ENCODE measurements at places on chromosomes 4 and X. TPM values are rescaled to one million over a fixed set of nuclear protein-coding genes. Genes with fewer than 3 reads are reported as not detected.

Gene ETDB
- not detected for total RNA-seq

Gene FAM47E
- 3.1 TPM for total RNA-seq

DNA sequence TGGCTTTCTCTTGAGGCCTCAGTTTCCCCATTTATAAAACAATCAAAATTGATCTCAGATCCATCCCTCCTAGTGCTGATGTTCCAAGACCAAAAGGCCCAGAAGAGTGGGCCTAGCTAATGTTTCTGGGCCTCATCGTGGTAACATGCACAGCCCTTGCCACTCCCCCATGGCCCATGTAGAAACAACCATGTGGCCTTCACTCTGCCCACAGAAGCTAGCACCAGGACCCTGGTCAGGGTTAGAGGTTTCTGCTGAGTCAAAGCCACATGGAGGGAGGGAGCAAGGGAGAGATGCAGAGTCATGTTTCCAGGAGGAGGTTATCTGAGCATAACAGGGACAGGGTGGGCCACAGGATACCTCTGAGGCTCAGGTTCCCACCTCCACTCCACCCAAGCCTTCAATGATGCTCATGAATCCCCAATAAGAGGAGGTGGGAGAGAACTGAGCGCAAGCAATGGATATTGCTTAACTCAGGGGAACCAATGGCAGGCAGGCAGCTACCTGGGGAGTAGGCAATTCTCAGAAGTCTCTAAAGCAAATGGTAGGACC is 16.9 kb downstream of the OTUD5 start:
- DNase-seq = no peak

DNA sequence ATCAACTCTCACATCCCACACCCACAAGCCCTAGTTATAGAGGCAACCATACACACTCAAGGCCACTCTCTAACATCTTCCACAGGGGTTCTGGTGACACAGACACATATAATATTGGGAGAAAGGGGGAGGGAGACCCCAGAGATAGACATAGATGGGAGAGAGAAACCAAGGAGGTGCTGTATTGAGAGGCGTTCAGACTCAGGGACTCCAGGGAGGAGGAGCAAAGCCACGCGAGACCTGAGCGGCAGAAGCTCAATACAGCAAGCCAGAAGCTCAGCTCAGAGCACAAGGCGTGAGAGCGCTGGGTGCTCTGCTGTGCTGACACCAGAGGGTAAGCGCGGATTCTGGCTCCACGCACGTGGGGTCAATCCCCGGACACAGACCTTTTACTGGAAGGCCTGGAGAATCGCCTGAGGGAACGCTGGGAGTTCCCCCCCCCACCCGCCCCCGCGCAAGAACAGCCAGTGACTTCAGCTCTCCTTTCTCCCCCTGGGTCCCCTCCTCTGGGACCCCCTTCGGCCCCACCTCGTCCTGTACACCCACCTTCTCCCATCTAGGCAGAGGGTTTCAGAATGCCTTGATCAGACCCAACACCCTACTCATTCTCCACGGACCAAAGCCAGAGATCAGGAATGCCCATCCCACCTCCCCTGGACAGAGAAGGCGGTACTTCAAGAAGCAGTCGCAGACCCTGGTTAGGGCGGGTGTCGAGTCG is 8.7 kb downstream of the MSX1 start:
- DNase-seq = no peak

Gene EDA2R
- 12.6 TPM for total RNA-seq

DNA sequence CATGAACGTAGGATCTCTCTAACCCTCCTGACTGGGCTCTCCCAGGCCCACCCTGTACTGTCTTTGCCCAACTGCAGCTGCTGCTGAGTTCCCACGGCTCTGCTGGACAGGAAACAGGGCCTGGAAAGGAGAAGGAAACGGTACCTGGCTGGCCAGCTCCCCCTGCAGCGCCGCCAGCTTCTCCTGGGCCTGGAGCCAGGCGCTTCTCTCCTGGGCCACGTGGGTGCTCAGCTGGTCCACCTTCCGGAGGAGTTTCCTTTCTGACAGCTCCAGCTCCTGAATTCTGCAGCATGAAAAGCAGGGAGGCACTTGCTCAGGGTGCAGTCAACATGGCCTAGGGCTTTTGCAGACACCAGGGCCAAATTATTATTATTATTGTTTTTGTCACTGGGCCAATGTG is 6.5 kb downstream of the C4orf50 start:
- DNase-seq = no peak

Gene ARHGAP36
- total RNA-seq = not detected

DNA sequence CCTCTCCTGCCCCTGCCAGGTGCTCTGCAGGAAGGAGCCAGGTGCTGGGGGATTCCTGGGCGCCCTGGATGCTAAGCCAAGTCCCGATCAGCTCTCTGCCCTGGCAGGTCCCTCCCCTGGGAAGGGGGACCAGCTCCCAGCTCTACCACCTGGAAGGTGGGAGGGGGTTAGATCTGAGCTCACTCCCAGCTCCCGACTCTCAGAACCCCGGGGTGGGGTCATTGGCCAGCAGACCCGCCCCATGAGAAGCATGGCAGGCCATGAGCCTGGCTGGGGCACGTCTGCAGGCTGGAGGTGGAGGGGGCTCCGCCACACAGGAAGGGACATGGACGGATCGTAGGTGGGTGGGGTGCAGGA is 83.4 kb upstream of the NKX1-1 start:
- DNase-seq = no peak

DNA sequence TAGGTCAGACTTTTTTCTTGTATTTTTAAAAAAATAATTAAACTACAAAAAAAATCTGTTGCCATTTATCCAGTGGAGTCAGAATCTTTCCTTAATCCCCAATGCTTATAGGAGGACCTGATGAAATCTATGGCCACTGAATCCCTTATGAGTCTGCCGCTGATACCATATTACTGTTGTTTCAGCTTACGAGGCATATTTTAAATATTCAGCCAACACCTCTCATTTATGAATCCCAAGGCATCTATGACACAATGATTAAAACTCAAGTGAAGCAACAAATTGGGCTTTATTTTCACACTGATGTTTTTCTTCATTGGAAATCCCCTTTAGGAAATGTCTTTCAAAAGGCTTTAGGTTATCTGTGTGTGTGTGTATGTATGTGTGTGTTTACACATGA is 137.8 kb upstream of the PUDP start:
- DNase-seq = no peak

Gene PROM1
- 69.0 TPM for total RNA-seq

DNA sequence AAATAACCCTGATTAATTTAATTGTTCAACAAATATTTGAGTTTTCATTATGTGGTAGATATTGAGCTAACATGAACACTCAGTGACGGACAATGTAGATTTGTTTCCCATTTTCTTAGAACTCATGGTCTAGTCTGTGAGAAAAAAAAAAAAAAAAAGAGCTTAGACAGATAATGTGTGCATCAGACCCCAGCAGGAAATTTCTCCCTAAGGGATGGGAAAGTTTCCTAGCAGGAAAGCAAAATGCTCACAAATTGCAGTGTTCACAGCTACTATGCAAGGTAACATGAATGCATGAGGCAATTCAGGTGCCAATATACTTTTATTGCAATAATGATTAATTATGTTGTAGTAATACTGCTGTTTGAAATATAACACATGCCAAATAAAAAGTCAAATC is 843.2 kb upstream of the SLIT2 start:
- no peak for DNase-seq

Gene RPS6KA6
- total RNA-seq = 5.0 TPM

Gene SPANXN5
- total RNA-seq = 0.14 TPM

Gene UBA1
- 199 TPM for total RNA-seq

- no peak for DNase-seq
These were observed 576.4 kb upstream of the EPHA5 start for GRCh38 chr4:66246643-66247042.

DNA sequence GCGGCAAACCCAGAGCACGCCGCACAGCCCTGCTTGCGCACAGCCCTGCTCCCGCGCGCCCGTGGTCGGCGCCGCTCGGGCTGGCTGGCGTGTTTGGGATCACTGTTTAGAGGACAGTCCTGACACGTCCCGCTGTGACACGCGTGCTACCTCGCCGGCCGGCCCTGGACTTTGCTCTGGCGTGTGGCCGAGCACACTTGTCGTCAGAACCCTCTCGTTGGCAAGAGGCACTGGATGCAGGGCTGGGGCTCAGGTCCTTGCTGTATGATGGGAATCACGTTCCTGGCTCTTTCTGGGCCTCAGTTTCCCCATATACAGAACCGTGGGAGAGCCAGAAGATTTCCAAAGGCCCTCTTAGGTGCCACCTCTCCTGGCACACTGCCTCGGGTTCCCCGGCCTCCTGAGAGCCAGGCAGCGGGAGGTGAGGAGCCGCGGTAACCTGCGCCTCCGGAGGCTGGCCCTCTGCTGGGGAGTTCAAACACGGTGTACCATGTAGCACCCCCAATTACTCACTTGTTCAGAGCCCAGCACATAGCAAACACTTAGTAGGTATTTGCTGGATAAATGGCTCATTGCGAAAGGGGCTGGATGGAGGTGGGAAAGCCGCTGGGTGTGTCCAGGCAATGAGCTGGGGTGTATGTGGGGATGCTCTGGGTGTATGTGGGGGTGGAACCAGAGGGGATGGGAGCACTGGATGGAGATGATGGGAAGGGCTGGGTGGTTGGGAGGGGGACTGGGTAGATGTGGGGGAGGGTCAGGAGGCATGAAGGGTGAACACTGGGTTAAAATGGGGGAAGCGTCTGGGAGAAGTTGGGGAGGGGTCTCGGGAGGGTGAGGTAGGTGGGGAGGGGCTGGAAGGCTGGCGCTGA is 76.6 kb downstream of the HTRA3 start:
- DNase-seq = no peak

Gene GPR143
- 18.7 TPM for total RNA-seq

Gene TMEM192
- total RNA-seq = 16.2 TPM

DNA sequence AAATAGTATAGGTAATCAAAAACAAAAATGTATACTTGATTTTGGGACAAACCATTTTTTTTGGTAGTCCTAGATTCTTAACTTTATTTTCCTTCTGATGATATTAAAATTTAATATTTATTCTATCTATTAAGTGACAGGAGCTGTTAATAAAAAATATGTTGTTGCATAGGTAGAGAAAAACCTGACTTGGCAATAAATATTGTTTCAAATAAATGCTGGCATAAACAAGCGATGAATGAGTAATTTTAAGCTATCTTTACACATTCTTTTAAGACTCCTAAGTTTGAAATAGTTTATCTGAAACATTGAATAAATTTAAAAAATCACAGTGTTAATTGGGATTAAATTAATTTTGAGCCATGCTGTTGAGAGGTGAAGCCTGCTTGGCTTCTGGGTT is 114.6 kb downstream of the GC start:
- DNase-seq = no peak

DNA sequence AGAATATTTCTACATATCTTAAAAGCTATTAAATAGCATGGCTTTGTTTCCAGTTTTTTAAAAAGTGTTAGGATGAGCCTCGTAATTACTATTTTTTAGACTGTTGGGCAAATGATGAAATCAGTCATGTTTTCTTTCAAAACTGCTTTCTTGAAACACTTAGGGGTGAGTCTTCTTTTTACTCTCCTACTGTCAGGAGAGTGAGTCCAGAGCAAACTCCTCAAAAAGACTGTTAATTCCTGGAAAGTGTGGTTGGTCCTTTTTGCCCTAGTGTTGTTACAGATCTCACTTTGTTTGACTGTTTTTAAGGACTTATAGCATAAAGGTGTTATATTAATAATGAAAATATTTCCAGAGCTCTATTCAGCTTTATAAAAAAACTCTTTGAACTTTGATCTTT is 6.3 kb downstream of the GSTCD start:
- DNase-seq = no peak

GRCh38 chrX:143634309-143634662 is 1.6 kb downstream of the SLITRK4 start:
- no peak for DNase-seq

DNA sequence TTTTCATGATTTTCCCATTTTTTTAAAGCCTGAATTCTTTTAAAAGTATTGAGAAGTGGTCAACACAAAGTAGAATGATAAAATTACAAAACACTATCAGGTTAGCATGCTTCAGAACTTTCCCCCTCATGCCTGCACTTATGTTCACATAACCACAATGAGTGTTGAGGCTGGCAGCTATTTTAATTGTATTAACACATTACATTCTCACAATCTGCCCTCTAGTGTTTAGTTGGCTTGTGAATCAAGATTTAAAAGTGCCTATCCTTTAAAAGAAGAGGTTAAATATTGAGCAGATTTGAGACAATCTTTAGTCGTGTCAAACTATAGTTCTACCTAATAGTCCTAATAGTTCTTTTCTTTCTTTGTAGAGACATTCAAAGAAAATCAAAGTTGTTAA is 93.6 kb upstream of the NAP1L5 start:
- peak; percentile 26 for DNase-seq

Gene PRKG2
- 2.3 TPM for total RNA-seq

- no peak for DNase-seq
These were observed 44.8 kb upstream of the PTPN13 start for GRCh38 chr4:86549163-86549788.

- no peak for DNase-seq
These were observed 145.7 kb downstream of the RELL1 start for GRCh38 chr4:37540486-37540885.

- no peak for DNase-seq
These were observed 52.0 kb downstream of the DRD5 start for GRCh38 chr4:9833421-9833820.

DNA sequence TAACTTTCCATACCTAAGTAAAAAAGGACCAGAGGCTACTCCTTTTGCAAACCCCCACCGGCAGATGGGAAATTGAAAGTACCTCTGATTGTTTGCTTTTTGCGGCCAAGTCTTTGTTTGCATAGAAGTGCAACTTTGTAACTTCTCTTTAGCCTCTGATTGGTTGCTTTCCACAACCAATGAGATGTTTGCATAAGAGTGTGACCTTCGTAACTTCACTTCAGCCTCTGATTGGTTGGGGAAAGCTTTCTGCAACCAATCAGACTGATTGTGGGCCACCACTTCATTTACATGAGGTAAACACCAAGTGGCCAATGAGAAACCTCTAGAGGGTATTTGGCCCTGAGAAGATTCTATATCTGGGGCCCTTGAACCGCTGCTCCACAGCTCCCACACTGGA is 48.8 kb upstream of the PGRMC1 start:
- DNase-seq = no peak

GRCh38 chr4:176753049-176753448 is 39.7 kb downstream of the VEGFC start:
- DNase-seq = no peak

Gene SPATA18
- total RNA-seq = 11.0 TPM

DNA sequence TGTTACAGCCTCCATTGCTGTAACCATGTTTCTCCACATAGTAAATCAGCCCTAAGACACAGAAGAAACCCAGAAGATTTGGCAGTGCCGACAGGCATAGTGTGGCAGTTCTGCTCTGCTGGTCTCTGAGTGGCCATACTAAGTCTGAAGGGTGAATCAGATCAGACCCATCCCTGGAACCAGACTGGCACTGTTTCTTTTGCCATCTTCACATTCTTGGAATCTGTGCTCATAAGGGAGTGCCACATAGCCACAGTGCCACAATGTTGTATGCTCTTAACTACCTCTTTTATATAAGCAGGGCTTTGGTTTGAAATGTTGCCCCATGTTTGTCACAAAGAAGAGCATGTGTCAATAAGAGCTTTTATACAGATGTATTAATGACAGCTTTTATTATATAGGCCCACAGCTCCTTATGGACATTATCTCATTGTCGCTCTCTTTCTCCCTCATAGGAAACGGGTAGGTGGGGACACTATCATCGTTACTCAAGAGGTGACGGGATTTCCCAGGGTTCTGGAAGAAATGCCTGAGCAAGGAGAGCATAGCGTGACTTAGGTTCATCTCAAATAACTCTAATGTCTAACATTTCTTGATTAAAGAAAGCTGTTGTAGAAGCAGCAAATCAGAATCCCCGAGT is 128.2 kb downstream of the CBR4 start:
- DNase-seq = no peak

Gene TBCK
- 24.7 TPM for total RNA-seq
